ENCODE measurements at places on chromosomes 1 and 21.

DNA sequence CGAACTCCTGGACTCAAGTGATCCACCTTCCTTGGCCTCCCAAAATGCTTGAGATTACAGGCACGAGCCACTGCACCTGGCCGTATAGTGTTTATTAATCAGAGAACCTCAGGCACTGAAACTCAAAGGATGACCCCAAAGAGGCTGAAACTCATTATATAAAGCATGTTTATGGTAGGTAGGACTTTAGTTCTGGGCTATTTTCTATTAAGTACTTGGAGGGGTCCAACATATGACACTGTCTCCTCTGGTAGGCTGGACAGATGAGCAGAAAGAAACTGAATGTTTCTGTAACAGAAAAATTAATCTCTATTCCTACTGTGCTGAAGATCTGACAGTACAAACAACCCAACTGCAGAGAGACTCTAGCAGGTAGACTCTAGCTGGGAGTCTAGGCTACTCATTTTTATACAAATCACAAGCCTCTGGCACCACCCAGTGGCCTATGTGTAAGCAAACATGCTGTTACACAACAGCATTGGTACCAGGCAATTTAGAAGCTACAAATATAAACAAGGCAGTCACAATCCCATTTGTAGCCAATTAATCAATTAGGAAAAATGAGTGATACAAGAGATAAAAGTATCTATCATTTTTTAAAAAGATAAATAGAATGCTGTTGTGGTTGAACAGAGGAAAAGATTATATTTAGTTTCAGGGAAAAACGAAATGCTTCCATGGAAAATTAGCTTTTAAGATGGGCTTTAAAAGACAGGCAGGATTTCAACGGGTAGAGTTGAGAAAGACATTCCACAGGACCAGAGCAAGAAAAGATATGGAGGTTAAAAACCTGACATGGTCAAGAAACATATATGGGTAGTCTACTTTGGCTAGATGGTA is 10.4 kb downstream of the DCAF8 start:
- H3K27me3 ChIP-seq = no peaks in the 10 kb centered on the region
- H3K4me3 ChIP-seq = no peak overlapping the region
- peak overlapping the region; percentile 28 for H3K27ac ChIP-seq
- no peaks in the 10 kb centered on the region for H3K36me3 ChIP-seq

GRCh38 chr1:212531267-212531666 is 77.3 kb upstream of the ATF3 start:
- no peak for DNase-seq
- H3K36me3 ChIP-seq = no peaks in the 10 kb centered on the region
- H3K27me3 ChIP-seq = no peaks in the 10 kb centered on the region
- H3K27ac ChIP-seq = no peak overlapping the region

- H3K27me3 ChIP-seq = no peaks in the 10 kb centered on the region
- no peak for DNase-seq
- no peaks in the 10 kb centered on the region for H3K4me1 ChIP-seq
These were observed 31.8 kb upstream of the PDC start for GRCh38 chr1:186492531-186493291.

DNA sequence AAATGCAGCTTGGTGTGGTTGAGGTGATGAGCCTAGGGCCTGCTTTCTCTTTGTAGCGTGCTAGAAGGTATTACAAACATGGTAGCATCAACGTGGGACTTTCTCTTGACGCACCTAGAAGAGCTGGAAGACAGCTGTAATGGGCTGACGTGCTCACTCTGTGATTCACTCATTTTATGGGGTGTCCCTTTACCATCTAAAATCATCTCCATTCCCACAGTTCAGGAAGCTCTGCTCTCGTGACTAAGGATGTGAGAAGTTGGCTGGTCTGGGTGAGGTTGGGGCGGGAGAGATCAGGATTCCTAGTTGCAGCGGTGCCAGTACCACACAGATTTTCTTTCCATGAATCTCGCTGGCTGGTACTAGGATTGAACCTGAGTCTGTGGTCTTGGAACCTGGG is 4.2 kb downstream of the HTR6 start:
- no peak for DNase-seq
- no peak overlapping the region for H3K4me3 ChIP-seq
- no peak overlapping the region for H3K27ac ChIP-seq
- H3K4me1 ChIP-seq = no peaks in the 10 kb centered on the region
- peaks cover 16% of the 10 kb centered on the region for H3K27me3 ChIP-seq

DNA sequence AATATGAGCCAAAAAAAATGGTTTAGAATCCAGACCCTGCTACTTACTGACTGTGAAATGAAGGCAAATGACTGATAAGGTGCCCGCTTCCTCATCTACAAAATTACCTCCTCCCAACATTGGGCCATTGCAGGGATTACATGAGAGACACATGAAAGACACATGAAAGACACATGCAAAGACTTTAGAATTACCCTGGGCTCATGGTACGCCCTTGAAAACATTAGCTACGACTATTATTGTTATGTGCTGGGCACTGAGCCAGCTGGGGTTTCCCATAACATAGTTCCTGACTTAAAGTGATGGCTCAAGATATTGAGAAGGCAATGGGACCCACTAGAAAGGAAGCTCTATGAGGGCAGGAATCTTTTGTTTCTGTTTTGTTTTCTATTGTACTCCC is 43.7 kb upstream of the KANK4 start:
- no peak overlapping the region for H3K27ac ChIP-seq
- H3K4me3 ChIP-seq = no peak overlapping the region
- no peaks in the 10 kb centered on the region for H3K27me3 ChIP-seq
- no peak for DNase-seq
- no peaks in the 10 kb centered on the region for H3K36me3 ChIP-seq

DNA sequence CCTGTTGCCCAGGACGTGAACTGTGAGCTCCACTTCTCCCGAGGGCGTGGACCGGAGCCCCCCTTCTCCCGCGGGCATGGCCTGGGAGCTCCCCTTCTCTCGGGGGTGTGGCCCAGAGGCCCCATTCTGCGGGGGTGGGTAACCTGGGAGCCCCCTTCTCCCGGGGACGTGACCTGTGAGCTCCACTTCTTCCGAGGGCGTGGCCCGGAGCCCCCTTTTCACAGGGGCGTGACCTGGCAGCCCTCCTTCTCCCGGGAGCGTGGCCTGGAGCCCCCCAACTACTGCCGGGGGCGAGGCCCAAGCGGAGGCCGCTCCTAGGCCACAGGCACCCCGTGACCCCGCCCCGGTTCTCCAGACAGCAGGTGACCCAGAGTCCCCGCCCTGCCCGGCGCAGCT is 320 bp downstream of the C1orf174 start:
- no peaks in the 10 kb centered on the region for H3K36me3 ChIP-seq
- no peaks in the 10 kb centered on the region for H3K27me3 ChIP-seq
- no peak for DNase-seq
- H3K4me3 ChIP-seq = peak overlapping the region; percentile 100
- H3K4me1 ChIP-seq = no peaks in the 10 kb centered on the region

DNA sequence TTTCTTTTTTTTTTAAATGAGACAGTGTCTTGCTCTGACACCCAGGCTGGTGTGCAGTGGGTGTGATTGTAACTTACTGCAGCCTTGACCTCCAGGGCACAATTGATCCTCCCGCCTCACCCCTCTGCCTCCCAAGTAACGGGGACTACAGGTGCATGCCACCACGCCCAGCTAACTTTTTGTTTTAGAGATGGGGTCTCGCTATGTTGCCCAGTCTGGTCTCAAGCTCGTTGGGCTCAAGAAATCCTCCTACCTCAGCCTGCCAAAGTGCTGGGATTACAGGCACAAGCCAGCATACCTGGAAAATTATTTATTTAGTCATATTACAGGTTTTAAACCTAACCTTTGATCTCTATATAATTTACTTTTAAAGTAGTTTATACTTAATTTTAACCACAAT is 13.4 kb downstream of the LRRC39 start:
- no peaks in the 10 kb centered on the region for H3K36me3 ChIP-seq
- DNase-seq = no peak
- H3K4me1 ChIP-seq = no peaks in the 10 kb centered on the region
- H3K27me3 ChIP-seq = no peaks in the 10 kb centered on the region

GRCh38 chr1:93616221-93616995 is 65.2 kb downstream of the BCAR3 start:
- H3K4me1 ChIP-seq = peaks cover 14% of the 10 kb centered on the region
- no peaks in the 10 kb centered on the region for H3K27me3 ChIP-seq
- no peaks in the 10 kb centered on the region for H3K36me3 ChIP-seq
- no peak for DNase-seq
- peak overlapping the region; percentile 64 for H3K27ac ChIP-seq

- no peak overlapping the region for H3K4me3 ChIP-seq
- no peaks in the 10 kb centered on the region for H3K36me3 ChIP-seq
- H3K27me3 ChIP-seq = no peaks in the 10 kb centered on the region
- no peak for DNase-seq
These were observed 19.7 kb downstream of the BTG2 start for GRCh38 chr1:203325026-203325417.

DNA sequence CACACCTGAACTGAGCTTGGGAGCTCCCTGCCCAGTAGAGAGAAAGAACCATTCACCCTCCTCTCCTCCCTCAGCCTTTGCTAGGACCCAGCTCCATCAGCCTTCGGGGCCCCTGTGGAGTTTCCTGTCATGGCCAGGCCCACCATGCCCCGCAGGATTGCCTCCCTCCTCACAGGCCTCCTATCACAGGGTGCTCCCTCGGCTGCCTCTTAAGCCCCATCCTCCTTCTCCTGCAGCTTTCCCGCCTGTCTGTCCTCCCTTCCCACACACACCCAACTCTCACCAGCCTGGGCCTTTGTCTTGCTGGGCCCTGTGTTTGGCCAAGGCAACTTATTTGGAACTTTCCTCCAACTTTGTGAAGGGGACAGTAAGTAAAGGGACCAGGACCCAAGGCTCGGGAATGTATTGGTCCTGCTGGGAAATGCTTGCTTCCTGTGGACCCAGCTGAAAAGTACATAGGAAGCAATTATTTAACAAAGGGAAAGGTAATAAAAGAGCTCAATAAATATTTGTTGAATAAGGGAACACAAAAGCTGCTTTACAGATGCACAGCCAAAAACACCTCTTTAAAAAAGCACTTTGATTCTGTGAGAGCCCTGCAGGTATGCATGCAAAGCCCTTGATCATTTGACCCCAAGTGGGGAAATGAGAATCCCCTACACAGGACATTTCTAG is 31.6 kb upstream of the TENT5C start:
- no peaks in the 10 kb centered on the region for H3K4me1 ChIP-seq
- DNase-seq = peak; percentile 1
- H3K27me3 ChIP-seq = no peaks in the 10 kb centered on the region
- no peak overlapping the region for H3K4me3 ChIP-seq
- H3K27ac ChIP-seq = no peak overlapping the region

DNA sequence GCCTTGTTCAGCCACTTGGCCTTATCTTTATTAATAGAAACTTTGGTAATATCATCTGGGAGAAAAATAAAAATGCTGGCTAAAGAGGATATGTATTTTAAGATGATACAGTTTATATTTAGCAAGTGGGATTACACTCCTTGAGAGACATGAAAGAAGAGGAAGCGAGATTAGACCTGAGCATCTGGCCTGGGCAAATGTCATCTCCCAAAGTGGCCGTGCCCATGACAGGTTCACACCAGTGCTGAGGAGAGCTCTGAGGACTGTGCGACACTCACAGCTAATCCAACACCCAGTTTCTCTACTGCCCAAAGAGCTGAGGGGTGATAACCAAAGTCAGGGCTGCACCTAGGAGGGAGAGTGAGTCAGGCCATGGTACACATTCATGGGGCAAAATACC is 121.7 kb upstream of the DUSP10 start:
- H3K36me3 ChIP-seq = no peaks in the 10 kb centered on the region
- H3K27ac ChIP-seq = no peak overlapping the region
- no peaks in the 10 kb centered on the region for H3K4me1 ChIP-seq
- H3K4me3 ChIP-seq = no peak overlapping the region
- no peak for DNase-seq

- no peaks in the 10 kb centered on the region for H3K4me1 ChIP-seq
- peak; percentile 38 for DNase-seq
- H3K36me3 ChIP-seq = no peaks in the 10 kb centered on the region
- H3K27ac ChIP-seq = peak overlapping the region; percentile 62
- H3K4me3 ChIP-seq = no peak overlapping the region
These were observed 10.6 kb upstream of the GADD45A start for GRCh38 chr1:67674260-67675011.

DNA sequence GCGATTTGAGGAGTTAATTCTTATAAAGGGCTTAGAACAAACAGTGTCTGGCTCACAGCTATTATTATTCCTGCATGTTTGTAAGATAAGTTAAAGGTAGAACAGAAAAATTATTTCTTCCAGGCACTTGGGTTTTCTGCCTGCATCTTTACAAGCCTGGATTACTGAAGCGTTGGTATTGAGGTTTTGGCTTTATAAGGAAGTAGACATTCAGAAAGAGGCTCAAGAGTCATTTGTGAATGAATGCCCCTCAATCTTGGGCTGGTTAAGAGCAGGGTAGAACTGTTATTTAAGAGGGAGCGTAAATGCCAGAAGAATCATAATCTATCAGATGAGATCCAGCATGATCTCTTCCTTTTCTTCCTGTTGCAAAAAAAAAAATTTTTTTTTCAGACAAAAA is 77.3 kb upstream of the ARID1A start:
- no peaks in the 10 kb centered on the region for H3K4me1 ChIP-seq
- no peak overlapping the region for H3K4me3 ChIP-seq
- no peaks in the 10 kb centered on the region for H3K27me3 ChIP-seq
- DNase-seq = no peak

- H3K4me3 ChIP-seq = no peak overlapping the region
- DNase-seq = no peak
- H3K27ac ChIP-seq = no peak overlapping the region
- H3K27me3 ChIP-seq = no peaks in the 10 kb centered on the region
These were observed 25.2 kb upstream of the SSX2IP start for GRCh38 chr1:84715342-84716019.

DNA sequence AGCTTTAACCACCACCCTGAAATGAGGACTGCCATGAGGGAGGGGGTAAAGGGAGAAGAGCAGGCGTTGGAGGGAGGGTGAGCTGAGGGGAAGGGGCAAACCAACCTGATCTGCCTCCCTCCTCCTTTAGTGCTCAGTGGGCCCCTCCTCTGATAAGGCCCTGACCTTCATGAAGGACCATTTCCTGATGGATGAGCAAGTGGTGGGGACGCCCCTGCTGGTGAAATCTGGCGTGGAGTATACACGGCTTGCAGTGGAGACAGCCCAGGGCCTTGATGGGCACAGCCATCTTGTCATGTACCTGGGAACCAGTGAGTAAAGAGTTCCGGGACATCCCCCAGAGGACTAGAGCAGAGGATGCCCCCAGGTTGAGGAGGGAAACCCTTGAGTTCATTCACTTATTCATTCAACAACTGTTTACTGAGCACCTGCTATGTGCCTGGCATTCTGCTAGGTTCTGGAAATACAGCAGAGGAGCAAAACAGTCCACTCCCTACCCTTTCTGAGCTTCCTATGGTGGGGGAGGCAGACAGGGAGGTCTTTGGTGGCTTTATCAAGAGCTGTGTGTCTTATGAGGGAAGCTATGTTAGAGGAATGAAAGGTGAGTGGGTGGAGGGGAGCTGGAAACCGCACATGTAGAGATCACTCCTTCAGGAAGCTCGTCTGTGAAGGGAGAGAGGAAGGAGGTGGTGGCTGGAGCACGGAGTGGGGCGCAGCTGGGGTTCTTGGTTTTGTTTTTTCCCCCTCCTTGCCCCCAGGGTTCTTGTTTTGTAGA is 19.5 kb downstream of the SEMA4A start:
- no peak overlapping the region for H3K4me3 ChIP-seq
- no peaks in the 10 kb centered on the region for H3K27me3 ChIP-seq
- H3K27ac ChIP-seq = no peak overlapping the region
- no peak for DNase-seq

- no peak overlapping the region for H3K4me3 ChIP-seq
- peak overlapping the region; percentile 70 for H3K27ac ChIP-seq
- no peaks in the 10 kb centered on the region for H3K27me3 ChIP-seq
- no peaks in the 10 kb centered on the region for H3K36me3 ChIP-seq
- H3K4me1 ChIP-seq = peaks cover 22% of the 10 kb centered on the region
These were observed 19.5 kb downstream of the SZRD1 start for GRCh38 chr1:16386454-16387113.
